Stimulated activated CD8-positive, alpha-beta memory T cell treated with anti-CD3 and anti-CD28 coated beads, Interleukin-4, amount 100 ng/mL, for 4 hours (primary cell): ENCODE measurements at places on chromosomes 2 and 18.

DNA sequence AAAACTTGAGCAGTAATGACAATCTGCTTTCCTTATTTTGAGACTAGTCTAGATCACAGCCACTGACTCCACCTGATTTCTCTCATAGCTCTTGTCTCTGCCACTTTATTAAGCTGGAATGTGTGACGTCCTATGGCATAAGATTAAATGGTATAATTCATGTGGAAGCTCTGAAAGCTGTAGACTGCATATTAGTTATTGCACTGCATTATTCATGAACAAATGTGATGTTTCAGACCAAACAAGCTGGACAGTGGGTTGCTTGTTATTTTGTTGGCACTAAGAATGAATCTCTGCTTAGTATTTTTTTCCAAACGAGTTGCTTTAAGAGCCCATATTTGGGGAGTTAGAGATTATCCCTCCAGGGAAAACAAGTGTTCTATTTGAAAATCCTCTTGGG is 1218.5 kb downstream of the SUCLG1 start:
- no peak for DNase-seq

GRCh38 chr2:62939735-62940491 is 110.7 kb upstream of the OTX1 start:
- no peak for DNase-seq

DNA sequence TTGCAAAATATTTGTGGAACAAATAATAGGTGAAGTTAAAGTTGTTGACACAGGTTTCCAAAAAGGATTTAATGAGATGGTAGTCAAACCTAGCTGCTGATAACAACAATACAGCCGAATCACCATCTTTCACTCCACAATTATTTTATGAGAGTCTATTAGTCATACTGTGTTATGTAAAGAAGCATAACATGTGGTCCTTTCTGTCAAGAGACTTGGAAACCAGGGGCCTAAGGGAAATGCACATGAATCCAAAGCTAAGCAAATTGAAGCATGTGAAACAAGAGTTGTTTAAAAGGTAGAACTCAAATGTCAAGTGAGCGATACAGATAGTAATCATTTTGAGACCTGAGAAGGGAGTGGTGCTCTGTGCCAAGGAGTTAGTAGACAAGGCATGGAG is 16.0 kb downstream of the CD28 start:
- no peak for DNase-seq

- no peak for DNase-seq
Measured at GRCh38 chr2:137049518-137049917, 284.2 kb downstream of the THSD7B start.

DNA sequence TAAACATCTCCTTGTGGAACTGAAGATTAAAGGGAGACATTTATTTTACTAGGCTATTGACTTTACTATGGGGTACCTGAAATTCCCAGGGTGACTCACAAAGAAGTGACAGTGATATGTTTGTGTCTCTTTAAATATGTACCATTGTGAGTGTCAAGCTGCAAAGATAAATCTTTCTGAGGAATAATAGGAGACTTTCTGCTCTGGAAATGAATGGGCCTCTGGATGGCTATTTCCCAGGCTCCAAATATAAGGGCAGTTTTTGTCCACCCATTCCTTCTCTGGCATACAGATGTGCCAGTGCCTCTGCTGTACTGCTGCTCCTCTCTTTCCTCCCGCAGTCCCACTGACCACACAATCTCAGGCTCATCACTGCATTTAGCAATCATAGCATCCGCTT is 586.4 kb upstream of the CNTNAP5 start:
- no peak for DNase-seq

- no peak for DNase-seq
Measured at GRCh38 chr2:163341426-163341825, 394.4 kb downstream of the FIGN start.

GRCh38 chr2:77629539-77629938 is 107.4 kb upstream of the LRRTM4 start:
- no peak for DNase-seq

- no peak for DNase-seq
Measured at GRCh38 chr2:45904946-45905631, 253.6 kb downstream of the PRKCE start.
